ENCODE measurements at places on chromosomes 4 and X.

- DNase-seq: no peak
Measured at GRCh38 chrX:36583674-36584073, 424.5 kb upstream of the FAM47C start.

DNA sequence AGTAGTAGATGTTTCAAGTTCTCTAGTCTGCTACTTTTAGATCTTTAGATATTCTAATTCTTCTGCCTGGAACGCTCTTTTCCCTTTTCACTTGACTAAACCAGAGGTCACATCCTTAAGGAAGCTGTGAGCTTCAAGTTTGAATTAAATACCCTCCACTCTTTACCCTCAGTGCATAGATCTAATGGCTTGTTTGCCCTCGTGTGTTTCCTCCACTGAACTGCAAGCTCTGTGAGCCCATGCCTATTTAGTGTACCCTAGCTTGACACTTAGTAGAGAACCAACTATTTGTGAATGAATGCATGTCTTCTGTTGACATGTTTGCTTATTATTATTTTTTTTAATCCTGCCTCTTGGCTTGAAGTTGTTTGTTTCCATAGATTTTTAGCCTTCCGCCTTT is 138.3 kb downstream of the PDE5A start:
- DNase-seq: no peak

DNA sequence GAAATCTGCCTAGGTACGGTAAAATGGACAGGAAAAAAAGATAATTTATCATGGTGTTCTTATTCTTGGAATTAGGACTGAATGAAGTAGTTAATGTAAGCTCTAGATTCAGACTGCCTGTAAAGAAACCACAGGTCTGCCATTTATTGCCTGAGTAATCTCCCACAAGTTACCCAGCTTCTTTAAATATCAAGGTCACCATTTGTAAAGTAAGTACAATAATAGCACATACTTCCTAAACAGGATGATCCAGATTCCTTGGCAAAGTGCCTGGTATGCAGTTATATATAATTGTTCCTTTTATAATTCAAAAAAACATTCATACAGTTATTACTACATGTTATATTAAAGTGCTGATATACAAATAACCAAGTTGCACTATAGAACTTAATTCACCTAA is 368.6 kb downstream of the HNRNPD start:
- no peak for DNase-seq

DNA sequence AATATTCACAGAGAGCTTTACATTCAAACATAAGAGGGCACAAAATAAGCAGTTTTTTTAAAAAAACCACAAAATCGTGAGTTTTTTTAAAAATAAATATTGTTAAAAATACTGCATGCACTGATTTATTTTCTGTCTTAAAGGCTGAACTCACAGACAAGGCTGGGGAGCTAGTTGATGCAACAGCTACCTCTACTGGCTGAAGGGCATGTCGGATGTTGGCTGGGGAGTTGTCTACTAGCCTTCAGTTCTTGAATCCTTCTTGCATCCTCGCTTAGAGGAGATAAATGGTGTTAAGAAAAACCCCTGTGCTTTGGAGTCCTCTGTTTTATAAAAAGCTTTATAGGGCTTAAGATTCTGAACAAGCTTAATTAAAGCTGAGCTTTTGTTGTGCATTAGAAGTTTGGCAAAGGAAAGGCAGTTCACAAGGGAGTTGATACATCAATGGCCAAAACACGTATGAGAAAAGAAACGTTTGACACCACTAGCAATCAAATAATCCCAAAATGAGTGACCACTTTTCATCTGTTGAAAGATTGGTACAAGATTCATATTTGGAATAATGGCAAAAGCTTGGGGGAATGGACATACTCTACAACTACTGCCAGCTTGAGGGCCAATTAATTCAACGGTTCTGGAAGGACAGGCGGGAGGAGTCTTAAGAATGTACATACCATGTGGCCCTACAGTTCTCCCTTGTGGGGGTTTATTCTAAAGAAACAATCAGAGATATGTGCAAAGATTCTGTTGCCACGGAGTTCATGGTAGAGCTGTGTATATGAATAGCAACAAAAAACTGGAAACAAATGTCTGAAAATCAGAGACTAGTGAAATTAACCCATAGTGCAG is 94.7 kb downstream of the SEL1L3 start:
- DNase-seq: no peak

- DNase-seq: no peak
Measured at GRCh38 chr4:41260116-41260733, 3.5 kb downstream of the UCHL1 start.

DNA sequence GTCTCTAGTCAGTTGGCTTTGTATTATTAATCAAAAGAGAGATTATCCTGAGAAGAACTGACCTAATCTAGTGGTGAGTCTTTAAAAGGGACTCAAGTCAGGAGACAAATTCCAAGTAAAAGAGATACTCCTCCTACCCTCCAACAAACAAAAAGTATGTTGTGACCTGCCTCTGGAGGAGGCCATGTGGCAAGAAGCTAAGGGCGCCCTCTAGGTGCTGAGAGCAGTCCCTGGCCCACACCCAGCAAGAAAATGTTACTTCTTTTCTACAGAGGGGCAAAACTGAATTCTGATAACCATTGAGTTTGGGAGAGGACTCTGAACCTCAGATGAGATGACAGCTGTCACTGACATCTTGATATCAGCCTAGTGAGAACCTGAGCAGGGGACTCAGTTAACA is 953.6 kb upstream of the AGA start:
- DNase-seq: no peak

DNA sequence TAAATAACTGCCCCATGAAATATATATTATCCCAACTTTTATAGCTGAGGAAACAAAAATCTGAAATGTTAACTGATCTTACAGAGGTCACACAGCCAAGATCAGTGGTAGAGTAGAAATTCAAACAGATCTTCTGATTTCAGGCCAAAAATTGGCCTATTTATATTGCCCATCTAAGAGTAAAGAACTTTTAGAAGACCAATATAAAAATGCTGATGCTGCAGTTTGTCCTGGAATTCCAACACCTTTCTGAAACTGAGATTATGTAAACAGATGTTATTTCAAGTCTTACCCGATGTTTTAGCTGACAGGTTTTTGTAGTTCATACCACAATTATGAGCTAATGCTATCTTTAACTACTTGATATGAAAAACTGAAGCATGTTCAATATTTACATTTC is 51.1 kb downstream of the SPANXN3 start:
- DNase-seq: no peak

DNA sequence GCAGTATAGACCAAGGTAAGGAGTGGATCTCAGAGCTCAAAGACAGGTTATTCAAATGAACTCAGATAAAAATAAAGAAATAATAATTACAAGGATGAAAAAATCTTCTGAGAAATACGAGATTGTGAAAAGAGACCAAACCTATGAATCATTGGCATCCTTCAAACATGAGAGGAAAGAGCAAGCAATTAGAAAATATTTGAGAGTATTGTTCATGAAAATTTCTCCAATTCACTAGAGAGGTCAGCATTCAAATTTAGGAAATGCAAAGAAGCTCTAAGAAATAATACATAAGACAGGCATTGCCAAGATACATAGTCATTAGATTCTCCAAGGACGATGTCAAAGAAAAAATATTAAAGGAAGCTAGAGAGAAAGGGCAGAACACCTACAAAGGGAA is 93.5 kb upstream of the GALNTL6 start:
- no peak for DNase-seq

GRCh38 chr4:123345137-123345934 is 51.3 kb upstream of the SPRY1 start:
- no peak for DNase-seq

DNA sequence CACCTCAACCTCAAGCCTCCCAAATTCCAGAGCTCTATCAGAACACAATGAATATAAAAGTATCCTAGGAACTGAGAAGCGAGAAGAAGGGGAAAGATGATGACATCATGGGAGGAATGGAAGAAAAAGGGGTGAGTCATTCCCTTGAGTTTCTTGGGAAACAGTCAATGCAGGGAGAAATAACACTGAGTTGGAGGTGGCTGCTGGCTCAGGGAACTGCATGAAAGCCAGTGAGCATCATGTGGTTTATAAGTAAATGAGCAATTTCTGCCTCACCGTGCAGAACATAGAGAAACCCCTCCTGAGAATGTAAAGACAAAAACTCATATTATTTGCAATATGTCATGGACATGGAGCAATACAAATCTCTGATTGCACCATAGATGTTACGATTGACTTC is 73.3 kb downstream of the SHOX start:
- no peak for DNase-seq

GRCh38 chr4:3328814-3329663 is 36.2 kb downstream of the RGS12 start:
- DNase-seq: no peak

DNA sequence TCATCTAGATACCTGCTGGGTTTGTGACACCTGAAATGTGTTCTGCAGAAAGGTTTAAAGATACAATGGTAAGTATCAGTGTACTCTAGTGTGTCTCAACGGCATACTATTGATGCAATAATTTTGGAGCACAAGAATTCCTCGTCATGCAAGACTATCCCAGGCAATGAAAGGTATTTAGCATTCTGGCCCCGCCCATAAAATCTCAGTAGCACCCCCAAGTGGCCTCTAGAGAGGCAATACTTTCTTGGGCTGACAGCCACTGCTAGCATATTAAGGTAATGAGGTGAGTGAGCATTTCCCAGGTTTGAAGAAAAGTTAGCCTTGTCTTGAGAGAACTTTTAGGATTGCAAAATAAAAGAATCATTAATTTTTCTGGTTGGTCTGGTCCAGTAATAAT is 24.0 kb downstream of the TAB3 start:
- no peak for DNase-seq

GRCh38 chr4:78671903-78672815 is 104.0 kb upstream of the BMP2K start:
- no peak for DNase-seq

DNA sequence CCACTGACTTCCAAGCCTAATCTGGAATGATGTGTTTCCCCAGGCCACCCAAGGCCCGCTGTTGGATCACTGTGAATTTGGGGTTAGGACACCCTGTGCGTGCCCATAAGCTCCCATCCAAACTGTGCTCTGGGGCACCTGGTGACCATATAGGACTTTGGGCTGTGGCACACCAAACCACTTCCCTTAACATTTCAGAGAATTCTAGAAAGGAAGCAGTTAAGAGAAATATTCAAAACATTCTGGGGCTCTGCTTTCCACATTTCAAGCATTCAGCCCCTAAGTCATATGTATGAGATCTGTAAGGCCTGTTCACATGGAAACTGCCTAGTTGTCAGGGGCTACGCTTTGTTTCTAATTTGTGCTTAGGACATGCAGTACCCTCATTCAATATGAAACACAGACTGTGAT is 14.4 kb downstream of the VGLL1 start:
- DNase-seq: no peak
